ENCODE measurements at places on chromosomes 1 and 21.

DNA sequence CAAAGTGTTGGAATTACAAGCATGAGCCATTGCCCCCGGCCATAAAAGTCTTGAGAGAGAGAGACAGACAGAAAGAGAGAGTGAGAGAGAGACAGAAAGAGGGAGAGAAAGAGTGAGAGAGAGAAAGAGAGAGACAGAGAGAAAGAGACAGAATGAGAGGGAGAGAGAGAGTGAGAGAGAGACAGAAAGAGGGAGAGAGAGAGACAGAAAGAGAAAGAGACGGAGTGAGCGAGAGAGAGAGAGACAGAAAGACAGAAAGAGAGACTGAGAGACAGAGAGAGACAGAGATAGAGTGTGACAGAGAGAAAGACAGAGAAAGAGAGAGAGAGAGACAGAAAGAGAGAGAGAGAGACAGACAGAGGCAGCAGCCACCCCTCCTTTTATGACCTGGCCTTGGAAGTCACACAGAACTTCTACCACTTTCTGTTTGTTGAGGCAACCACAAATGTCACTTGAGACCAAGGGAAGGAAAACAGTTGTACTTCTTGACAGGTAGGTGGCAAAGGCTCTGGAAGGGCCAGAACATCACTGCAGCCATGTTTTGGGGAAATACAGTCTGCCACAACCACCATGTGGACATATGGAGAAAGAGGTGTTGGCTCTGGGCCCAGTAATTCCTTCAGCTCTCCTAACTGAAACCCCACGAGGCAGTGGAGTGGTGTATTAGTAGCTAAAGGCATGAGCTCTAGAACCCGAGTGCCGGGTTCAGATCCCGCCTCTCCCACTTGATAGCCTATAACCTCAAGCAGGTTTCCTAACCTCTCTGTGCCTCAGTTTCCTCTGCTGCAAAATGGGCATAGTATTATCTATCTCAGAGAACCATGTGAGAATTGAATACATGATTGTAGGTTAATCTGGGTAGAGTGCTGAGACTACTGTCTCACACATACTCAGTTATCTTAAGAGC lies 50.6 kb downstream of the TNFRSF8 start:
- no peak for DNase-seq

GRCh38 chr1:113467991-113468390 lies 77.7 kb downstream of the MAGI3 start:
- no peak for DNase-seq

DNA sequence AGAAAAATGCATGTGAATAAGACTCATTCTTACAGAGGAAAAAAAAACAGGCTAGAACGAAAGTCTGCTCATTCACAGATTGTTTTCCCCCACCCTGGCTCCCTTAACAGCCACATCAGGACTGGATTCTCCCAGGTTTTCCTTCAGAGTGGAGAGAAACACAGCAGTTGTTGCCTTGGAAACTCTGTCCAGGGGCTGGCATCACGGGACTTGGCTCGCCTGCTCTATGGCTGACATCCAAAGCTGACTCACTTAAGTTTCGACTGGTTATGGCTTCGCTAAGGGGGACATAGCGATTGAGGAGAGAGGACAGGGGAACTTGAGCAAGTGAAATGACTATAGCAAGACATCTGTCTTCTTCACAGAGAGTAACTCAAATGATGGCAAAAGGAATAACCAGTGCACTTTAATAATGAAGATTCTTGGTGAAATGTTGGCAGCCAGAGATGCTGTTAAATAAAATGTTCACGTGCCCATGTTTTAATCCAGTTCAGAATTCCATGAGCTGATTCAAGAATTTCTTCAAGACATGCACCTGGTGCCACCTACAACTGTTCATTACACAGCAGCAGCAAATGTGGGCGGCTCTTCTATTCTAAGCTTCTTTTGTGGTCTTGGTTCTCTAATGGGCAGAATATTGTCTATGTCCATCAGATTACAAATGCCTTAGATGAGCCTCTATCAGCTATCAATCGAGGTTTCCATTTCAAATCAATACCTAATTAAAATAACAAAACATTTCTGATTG lies 21.8 kb downstream of the MIS18A start:
- no peak for DNase-seq

DNA sequence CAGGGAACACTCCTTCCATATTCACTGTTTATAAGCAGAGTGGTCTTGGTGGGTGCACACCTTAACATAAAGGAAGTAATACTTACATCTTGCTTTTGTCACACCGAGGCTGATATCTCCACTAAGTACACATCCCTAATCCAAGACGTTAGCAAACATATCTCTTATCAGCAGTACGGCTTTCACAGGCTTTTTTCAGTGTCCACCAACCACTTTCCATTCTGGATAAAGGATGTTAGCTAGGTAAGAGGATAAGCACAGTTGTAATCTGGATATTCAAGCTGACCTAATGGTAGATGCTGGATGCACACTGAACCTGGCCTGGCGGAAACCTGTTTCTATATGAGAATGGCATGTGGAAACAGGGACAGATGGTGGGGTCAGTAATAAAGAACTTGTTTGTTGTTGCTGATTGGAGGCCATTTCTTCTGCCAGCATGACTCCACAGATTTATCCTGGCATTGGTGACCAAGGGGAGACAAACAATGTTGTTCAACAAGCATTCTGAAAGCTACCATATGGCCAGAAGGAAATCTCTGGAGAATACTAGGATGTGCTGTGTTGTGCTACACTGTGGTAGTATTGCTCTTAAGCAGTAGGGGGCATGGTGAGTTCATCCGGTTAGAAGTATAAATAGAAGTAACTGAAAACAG lies 416.4 kb downstream of the PTBP2 start:
- DNase-seq = no peak

DNA sequence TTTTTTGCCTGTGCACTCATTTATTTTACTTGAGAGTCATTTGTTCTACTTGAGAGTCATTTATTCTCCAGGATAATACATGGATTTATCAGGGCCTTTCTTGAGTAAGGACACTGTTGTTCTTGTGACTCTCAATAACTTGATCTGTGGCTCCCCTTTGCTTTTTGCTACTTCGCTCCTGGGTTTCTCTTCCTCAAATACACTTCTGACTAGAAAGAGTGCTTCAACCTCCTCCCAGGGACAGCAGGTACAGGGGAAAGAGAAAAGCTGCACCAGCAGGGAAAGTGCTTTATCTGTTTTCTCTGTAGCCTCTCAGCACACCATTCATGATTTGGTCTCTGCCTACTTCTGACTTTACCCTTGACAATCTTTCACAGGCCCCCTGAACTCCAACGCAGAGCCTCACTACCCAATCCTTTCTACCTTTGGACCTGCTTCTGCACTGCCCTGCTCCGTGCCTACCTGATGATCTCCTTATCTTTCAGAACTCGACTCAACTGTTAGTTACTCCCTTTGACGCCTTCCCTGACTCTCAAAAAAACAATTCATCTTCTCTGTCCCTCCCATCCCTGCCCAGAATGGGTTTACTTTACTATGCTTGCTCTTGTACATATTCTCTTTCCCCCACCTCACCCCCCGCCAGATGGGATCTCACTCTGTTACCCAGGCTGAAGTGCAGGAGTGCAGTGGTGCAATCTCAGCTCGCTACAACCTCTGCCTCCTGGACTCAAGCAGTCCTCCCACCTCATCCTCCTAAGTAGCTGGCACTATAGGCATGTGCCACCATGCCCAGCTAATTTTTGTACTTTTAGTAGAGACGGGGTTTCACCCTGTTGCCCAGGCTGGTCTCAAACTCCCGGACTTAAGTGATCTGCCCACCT lies 15.6 kb upstream of the PIGM start:
- DNase-seq = no peak

- DNase-seq = no peak
These were observed 64.1 kb downstream of the PLEKHA6 start for GRCh38 chr1:204295671-204296070.

GRCh38 chr1:238205045-238205662 lies 314.4 kb upstream of the ZP4 start:
- DNase-seq = no peak

GRCh38 chr1:210882414-210883221 lies 251.3 kb downstream of the KCNH1 start:
- no peak for DNase-seq

DNA sequence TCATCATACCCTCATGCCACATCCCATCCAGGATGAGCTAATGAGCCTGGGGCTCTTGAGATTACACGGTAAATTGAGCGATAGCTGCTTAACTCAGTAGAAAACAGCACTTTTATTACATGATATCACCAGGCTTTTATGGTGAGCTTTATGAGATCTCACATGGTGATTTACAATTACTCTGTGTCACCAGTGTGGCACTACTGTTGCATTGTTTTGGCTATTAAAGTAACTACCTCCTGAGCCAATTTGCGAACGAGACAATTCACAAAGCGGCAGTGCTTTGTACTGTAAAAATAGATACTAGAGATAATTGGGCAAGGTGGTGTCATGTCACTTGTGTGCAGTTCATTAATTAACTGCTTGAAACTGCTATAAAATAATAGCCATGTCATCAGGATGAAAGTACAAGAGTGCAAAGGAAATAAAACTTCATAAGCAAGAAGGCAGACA lies 767.7 kb upstream of the ADGRL2 start:
- no peak for DNase-seq

- DNase-seq = no peak
These were observed 217.0 kb downstream of the RWDD3 start for GRCh38 chr1:95451054-95451453.

DNA sequence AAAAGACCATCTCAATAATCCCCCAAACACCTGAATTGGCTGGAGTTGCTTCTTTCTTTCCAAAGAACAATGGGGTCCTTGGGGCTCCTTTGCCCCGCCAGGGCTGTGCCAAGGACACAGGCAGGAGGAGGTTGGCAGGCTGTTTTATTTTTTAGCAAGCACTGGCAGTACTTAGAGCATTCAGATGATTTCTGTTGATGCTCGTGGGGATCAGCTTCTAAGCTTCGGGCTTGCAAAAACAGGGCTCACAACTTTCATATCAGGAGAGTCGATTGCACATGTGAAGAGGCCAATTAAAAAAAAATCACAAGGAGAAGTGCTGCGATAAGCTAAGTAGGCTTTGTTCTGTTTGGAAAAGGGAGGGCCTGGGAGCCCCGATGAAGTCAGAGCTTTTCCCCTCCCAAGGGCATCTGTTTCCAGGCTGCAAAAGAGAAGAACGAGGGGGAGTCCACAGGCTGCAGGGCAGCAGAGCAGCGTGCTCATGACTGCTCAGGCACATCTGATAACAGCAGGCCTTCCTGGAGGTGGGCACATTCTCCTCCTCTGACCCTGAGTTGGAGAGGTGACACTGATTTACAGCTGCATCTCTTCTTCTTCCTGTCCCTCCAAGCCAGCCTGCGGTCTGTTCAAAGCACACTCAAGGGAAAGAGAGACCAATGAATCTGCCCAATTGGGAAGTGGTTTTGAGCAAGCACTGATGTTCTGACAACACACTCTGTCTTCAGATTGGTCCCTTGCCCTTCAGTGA lies 27.3 kb upstream of the BCAR3 start:
- DNase-seq = no peak

DNA sequence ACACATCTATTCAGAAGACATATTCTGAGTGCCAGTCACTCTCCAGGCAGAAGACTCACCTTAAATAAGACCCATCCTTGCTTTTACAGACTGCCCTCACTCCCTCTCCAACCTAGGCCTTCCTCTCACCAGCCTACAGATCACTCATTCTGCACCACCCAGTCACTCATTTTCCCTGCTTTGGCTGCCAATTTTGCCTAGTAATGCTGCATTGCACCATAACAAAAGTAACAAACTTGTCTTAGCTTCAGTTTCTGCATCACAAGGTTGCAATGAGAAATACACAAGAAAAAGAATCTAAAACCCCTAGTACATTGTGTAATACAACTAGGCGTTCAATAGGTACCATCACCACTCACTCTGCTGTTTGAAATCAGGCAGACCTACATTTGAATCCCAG lies 292.4 kb downstream of the PLPP3 start:
- DNase-seq = no peak

DNA sequence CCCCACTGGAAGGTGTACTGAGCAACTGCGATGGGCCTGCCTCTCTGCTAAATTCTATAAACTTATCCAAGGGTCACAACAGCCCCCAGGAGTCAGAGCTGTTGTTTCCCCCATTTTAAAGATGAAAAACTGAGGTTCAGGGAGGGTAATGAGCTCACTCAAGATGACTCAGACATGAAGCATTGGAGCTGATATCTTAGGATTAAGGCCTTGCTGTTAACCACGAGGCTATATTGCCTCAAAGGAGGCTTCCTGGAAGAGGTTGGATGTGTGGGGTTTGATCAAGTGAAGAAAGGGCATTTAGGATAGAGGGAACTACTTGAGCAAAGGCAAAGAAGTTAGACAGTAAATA lies 6.7 kb downstream of the LDLRAP1 start:
- DNase-seq = no peak

DNA sequence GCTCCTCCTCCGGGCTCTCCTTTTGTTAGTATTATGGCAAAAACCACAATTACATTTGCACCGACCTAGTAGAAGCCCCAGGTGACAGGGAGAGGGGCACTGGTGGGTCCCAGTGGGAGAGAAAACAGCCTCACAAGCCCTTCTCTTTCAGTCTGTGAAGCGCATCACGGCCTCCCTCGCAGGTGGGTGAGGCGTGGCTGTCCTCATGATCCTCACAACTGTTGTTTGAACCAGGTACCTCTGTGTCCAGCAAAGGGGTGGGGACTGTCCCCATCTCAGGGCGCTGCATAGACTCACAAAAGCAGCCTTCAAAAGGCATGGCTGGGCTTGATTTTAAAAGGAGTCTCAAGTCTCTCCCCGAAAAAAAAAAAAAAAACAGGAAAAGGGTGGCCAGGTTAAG lies 7.9 kb upstream of the C2CD2 start:
- DNase-seq = no peak

DNA sequence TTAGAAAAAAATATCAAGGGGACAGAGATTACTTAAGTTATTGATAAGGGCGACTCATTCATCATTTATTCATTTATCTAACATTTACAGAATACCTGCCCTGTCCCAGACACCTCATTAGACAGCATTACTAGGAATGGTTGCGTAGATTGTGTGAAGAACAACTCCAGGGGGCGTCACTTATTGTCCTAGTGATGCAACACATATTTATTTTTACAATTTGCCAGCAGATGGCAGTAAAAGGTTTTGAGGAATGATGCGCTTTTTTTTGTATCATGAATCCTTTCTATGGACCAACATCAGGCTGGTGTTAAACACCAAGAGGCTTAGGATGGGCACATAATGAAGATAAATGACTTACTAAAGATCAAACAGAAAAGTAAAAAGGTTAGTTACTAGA lies 5.5 kb downstream of the NCAM2 start:
- DNase-seq = no peak

GRCh38 chr21:32207406-32207716 lies 71.5 kb downstream of the MIS18A start:
- no peak for DNase-seq

DNA sequence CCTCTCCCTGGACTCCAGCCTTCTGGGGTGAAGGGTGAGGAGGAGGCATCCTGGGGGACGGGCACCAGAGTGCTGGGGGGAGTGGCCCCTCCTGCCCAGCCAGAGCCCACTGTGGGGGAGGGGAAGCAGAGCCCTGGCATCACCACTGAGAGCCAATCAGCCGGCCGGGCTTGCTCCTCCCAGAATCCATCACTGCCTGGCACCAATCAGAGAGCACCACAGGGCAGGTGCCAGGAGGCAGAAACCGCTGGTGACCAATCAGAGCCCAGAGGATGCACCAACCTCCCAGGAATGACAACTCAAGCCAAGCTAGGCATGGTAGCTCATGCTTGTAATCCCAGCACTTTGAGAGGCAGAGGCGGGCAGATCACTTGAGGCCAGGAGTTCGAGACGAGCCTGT lies 27.9 kb downstream of the CASZ1 start:
- DNase-seq = no peak
